NCI-H146 (cell line): ENCODE measurements at places on chromosomes 3 and 15.

DNA sequence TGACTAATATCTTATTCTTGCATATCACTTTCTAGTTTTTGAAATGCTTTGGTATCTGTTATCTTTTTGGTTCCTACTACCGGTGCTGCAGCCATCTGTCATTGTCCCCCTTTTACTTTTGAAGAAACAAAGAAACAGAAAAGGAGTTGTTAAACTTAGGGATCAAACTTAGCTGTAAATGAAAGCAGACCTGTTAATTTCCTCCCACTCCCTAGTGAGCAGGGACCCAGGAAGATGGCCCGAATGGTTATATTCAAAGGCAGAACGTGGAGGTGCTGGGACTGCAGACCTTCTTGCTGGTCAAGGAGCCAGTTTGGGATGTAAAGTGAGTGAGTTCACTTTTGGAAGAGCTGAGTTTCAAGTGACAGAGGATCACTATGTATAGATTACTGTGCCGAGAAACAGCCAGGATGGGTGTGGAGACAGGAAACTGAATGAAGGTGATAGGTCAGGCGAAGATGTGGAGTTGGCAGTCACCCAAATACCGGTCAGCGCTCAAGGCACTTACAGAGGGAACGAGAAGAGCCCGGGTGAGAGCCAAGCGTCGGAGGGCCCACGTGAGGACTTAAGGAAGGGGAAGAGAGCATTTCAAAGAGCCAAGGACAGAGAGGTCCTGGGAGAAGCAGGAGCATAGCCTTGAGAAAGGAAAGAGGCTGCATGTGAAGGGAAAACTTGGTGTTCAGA lies 20.1 kb downstream of the KBTBD8 start:
- DNase-seq, result no peak

GRCh38 chr3:42486814-42487565 lies 15.5 kb upstream of the VIPR1 start:
- no peak for DNase-seq

- no peak for DNase-seq
Measured at GRCh38 chr3:95235916-95236315, 1173.1 kb downstream of the NSUN3 start.

DNA sequence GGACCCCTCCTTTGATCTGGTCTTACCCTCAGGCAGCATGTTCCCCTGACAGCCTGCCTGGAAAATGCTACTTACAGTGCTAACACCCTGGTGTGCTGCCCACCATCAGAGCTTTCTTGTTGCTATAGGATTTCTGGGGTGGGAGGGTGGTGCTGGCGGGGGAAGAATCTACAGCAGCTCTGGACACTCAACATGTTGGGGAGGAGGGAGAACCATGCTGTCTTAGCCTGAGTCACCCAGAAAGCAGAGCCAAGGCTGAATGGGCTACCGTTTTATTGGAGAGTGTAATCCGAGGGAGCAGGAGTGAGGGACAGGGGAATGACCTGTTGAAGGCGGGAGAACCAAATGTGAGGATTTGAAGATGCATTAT lies 45.6 kb downstream of the MFSD1 start:
- no peak for DNase-seq

- DNase-seq, result no peak
Measured at GRCh38 chr3:63519426-63519825, 133.0 kb upstream of the SNTN start.

GRCh38 chr15:34122771-34123183 lies 20.9 kb downstream of the PGBD4 start:
- no peak for DNase-seq

GRCh38 chr3:173284301-173284700 lies 113.2 kb upstream of the NLGN1 start:
- DNase-seq, result no peak

GRCh38 chr3:54965746-54966145 lies 37.9 kb upstream of the LRTM1 start:
- DNase-seq, result no peak

DNA sequence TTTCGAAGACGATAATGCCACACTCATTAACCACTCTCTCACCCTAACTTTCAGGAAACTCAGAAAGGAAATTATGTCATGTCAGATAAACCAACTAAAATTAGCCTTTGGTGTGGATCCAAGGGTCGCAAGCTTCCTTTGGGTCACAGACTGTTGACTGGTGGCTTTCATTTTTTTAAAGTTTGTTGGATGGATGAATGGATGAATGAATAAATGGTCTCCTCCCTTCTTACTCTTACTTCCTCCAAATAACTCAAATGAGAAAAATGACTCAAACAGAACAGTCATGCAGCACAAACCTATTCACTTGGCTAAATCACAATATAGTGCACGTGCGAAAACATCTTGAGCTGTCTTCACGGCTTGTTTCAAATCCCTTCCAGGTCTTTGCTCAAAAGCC lies 82.9 kb upstream of the HACD2 start:
- no peak for DNase-seq

GRCh38 chr3:77319711-77320110 lies 279.8 kb downstream of the ROBO2 start:
- DNase-seq, result peak; percentile 37

GRCh38 chr3:71288269-71288930 lies 295.1 kb downstream of the FOXP1 start:
- DNase-seq, result no peak

DNA sequence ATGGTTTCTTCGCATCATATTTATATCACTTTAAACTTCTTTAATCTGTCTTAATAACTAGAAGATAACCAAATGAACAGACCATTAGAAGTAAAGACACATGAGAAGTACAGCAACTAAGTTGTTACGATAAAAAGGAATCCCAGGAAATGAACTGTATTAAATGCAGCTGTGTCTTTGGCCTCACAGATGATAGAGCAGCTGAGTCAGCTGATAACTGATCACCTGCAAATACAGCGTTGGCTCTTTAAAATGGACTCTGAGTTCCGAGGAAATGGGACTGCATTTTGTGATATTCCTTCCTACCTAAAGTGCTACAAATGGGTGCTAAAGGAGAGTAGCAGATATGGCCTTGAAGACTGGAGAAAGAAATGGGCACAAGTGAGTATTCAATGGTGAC lies 121.0 kb upstream of the C15orf61 start:
- DNase-seq, result no peak

- DNase-seq, result peak; percentile 78
Measured at GRCh38 chr3:192467230-192468140, 259.9 kb downstream of the FGF12 start.

GRCh38 chr15:40927873-40928806 lies 1.0 kb upstream of the DLL4 start:
- peak; percentile 95 for DNase-seq

- DNase-seq, result peak; percentile 81
Measured at GRCh38 chr15:27587810-27588209, 511.3 kb downstream of the OCA2 start.

DNA sequence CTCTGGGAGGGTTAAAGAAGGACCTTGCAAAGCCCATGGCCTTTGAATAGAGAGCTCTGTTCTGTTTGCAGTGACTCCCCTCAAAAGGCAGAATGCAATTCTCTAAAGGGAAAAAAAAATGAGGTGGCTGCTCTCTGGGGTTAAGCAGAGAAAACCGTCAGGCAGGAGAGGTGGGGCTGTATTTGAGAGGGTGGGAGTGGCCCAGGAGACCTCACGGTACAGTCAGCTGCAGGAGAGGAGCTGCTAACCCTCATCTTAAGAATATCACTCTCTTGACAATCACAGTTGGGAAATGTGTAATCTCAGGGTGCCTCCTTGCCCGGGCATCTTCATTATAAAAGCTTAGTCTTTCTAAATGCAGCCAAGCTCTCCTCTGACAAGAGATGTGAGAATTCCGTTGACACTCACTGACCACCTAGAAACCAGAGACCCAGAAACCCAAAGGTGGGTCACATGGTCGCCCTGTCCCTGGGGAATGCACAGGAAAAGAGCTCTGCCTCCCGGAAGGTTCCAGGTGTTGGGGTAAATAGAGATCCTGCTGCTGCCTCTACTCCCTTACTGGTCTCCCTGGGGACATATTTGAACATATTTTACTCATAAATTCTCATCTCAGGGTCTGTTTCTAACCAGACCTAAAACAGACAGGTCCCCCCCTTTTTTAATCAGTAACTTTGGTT lies 159.1 kb upstream of the CTDSPL start:
- no peak for DNase-seq

DNA sequence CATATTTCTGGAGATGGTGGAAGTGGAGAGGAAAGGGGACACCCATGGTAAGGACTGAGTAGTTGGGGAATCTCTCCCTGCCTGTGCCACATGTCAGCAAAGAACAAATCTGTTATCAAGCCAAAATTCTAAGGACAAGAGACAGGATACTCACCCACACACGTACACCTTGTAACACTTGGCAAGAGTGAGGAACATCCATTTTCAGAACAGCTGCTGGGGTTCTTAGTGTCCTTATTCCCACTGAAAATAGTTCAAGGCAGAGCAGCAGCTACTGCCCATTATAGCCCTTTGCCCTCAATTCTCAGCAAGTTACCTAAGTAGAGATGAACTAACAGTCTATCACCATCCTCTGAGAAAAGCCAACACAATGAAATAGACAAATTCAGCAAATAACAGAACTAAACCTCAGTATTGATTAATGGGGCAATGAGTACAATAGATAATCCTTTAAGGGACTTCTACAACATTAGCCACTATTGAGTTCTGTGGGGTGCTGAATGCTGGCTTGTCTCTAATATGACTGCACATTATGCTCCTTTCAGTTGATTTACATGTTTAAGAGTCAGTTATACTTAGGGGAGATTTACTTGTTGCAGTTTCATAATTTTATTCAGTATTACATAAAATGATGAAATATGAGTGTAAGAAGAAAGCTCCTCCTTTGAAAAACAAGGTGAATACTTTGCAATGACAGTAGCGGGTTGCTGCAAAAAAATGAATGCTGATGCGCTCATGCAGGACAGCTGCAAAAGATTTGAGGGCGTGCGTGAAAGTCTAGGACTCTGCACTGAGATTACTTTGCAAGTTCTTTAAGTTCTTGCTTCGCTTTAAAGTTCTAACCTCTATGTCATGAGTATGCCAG lies 22.4 kb downstream of the SENP5 start:
- no peak for DNase-seq

GRCh38 chr3:190566043-190566933 lies 52.4 kb downstream of the IL1RAP start:
- no peak for DNase-seq
